CD4-positive, alpha-beta T cell treated with Interleukin-1 beta for 1 hour (primary cell): ENCODE measurements at places on chromosomes 3 and 15.

- no peak for DNase-seq
Observed at GRCh38 chr3:16547561-16548357, 34.3 kb upstream of the RFTN1 start.

GRCh38 chr15:38846346-38846745 is 281.7 kb upstream of the RASGRP1 start:
- no peak for DNase-seq

DNA sequence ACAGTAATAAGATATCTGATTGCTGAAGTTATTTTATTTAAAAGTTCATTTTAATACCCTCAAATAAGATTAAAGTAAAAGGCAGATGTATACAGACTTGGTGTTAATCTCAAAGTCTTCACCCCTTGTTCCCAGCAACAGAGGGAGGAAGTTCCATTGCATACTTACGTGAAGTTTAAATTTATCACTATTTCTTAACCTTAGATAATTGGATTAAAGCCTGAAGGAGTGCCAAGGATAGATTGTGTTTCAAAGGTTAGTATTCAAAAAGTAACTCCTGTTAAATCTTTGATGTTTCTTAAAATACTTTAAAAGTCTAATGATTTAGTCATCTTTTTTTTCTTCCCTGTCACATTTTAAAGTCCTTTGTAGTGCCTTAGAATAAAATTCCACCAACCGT is 39.3 kb downstream of the ATP1B3 start:
- no peak for DNase-seq

- DNase-seq = peak; percentile 98
Observed at GRCh38 chr3:131381445-131382291, at the start of gene NUDT16. TSS of gene NUDT16 (plus strand) at chr3:131381774. CDS start at chr3:131381805, 31 bp downstream.

DNA sequence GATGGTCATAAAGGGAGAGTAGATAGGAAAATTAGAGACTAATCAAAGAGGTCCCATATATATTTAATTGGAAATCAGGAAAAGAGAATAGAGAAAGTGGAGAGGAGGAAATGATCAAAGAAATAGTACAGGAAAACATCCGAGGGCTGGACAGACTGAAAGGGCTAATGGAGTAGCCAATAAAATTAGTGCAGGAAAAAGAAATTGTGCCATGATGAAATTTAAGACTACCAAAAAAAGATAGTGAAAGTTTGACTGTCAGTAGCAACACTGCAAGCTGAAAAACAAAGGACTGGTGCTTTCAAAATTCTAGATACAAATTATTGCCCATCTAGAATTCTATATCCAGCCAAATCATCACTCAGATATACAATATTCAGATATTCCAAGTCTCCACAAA is 36.3 kb downstream of the SLC27A2 start:
- DNase-seq = no peak

- no peak for DNase-seq
Observed at GRCh38 chr3:155739154-155739553, 5.7 kb downstream of the PLCH1 start.

GRCh38 chr3:140165781-140166180 is 230.8 kb downstream of the CLSTN2 start:
- no peak for DNase-seq

GRCh38 chr15:38049891-38050290 is 115.5 kb downstream of the TMCO5A start:
- no peak for DNase-seq

- DNase-seq = no peak
Observed at GRCh38 chr15:65245096-65245856, 34.0 kb upstream of the CILP start.

- DNase-seq = no peak
Observed at GRCh38 chr3:16142350-16143025, 32.0 kb upstream of the GALNT15 start.

DNA sequence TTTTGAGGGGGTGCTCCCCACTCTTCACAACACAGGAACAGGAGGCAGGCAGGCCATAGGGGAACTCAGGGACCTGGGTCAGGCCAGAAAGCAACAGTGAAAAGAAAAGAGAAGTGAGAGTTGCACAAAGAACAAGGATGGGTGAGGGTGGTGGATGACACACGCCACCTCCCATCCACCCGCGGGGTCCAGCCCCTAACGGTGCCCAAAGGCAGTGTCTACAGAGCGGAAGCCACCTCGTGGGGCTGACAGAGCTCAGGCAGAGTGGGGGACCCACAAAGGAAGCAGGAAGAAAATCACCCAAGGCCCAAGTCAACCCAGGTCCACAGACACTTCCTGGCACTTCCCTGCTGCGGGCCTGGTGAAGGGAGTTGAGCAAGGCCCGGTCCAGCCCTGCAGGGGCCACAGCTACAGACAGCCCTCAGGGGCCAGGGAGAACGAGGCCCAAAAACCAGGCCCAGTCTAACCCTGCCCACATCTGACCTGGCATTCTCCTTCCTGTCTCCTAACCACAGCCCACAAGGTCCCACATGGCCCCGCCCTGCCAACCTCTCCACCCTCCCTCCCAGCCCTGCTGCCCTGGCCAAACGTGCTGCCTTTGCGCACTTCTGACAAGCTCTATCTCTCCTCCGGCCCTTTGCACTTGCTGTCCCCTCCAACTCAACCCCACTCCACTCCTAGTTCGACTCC is 5.9 kb downstream of the NUP210 start:
- DNase-seq = peak; percentile 87

- no peak for DNase-seq
Observed at GRCh38 chr3:187848401-187848800, 103.1 kb upstream of the BCL6 start.

DNA sequence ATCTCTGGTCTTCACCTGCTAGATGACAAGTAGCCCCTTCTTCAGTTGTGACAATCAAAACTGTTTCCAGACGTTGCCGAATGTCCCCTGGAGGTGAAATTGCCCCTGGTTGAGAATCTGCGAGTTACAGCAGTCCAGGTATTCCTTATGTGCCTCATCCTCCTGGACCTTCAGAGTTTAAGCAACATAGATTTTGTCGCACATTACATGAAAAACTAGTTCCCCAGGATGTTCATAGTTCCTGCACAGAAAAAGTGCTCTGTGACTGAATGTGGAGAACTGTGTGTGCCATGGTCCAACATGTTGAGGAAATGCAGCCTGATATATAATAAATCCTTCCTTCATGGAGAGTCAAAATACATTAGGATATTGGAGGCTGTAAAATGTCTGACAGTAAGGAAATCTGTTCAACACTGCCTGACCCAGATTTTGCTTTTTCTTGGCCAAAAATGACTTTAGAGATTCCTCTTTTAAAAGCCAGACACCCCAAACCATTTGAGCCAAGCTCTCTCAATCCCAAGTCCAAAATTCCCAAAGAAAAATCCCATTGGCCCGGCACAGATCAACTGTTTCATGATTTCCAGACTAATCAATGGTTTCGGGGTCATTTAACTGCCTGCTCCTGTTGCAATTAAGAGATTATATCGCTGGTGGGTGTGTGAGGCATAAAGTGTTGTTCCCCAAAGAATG is 20.4 kb upstream of the SHC4 start:
- DNase-seq = no peak

DNA sequence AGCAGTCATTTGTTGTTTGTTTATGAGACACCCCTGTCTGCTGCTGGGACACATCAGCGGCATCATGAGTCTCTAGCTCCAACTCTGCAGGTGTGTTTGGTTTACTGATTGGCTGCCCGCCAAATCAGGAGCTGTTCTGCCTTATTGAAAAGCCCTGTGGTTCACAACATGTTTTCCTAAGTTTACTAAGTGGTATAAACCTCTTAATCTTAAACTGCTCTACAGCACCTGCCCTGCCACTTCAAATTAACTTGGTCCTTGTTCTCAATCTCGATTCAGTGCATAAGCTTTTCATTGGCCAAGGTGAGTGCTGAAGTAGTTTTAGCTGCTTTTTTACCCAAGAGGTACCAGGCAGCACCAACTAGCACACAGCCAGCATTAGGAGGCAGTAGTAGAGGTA is 77.8 kb upstream of the WDR72 start:
- DNase-seq = no peak

DNA sequence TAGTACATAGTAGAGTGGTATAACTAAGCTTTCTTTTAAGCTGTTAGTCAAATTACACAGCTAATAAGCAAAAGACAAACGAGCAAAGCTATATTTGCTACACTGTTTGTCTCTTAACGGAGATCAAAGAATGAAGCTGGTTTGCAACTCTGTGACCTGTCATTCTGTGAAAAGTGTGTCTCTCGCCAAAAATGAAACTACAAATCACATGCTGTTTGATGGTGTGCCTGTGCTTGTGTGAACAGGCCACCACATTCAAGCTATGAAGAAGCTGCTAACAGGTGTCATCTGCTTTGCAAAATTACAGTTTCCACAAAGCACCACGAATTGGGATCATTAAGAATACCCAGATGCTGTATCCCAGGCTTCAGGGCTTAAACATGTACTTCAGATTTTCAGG is 667.8 kb upstream of the NAALADL2 start:
- no peak for DNase-seq

DNA sequence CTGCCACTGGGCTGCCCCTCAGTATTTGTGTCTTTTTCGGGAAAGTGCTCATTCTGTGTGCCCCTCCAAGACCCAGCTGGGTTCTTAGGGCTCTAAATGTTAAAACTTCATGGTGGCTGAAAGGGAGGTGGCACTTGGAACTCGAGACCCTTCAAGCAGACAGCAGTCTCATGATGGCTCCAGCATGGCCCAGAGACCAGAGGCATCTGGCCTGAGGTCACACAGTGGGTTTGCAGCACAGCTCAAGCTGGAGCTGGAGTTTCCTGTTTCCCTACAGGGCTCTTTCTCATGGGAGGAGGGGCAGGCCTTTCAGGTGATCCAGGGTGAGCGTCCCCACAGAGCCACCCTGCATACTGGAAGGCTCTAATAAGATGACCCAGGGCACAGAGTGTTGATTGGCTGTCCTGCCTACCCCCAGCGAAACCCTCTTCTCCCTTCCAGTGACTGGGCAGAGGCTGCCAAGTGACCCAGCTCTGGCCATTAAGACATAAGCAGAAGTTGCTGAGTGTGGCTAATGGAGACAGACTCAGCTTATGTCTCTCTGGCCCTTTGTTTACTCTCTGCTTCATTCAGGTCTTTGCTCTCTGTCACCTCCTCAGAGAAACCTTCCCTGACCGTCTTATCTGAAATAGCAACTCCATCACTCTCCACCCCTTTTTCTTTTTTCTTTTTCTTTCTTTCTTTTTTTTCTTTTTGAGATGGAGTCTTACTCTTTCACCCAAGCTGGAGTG is 166.6 kb upstream of the SMAD3 start:
- no peak for DNase-seq

DNA sequence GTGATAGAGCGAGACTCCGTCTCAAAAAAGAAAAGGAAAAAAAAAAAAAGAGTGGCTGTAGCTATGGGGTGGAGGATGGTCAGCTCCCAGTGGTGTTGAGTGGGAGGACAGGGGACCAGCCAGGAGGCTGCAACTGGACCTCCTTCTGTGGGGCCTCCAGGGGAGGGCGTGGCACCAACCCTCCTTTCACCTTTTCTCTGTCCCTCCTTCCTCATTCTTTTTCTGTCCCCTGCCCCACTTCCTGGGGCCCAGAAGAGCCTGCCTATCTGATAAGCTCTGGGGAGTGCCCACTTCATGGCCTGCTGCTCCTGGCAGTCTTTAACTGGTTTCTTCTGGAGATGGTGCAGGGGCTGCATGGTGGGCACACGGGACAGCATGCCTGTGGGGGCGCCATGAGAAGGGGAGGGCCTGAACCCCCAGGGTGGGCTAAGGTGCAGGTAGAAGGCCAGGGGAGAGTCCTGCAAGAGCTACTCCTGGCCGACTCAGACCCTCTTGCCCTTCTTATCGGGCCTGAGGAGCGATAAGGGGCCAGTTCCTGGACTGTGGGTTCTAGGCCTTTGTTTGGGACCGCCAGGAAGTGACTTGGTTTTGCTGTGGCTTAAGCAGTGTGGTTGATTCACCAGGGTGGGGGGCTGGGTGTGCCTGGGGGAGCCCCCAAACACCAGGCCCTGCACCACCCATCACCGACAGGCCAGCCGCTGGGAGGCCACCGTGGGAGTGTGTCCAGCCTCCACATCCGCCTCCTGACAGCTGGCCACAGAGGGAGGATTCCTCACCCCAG is 49.4 kb upstream of the FLNB start:
- no peak for DNase-seq

- no peak for DNase-seq
Observed at GRCh38 chr3:181717549-181718171, 5.9 kb downstream of the SOX2 start.

DNA sequence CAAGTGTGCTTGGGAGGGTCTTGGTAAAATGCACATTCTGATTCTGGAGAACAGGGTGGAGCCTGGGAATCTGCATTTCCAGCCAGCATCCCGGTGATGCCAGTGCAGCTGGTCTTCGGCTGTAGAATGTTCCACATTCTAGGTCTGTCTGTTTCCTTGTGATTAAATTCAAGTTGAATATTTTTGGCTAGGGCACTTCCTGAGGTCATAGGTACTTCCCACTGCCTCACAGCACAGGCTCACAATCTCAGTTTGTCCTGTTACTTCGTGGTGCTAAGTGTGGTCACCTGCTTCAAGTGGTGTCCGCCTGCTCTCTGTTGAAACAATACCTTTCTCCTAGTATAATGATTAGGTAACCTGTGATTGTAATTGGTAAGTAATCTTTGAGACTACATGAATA is 40.1 kb downstream of the FLNB start:
- no peak for DNase-seq

DNA sequence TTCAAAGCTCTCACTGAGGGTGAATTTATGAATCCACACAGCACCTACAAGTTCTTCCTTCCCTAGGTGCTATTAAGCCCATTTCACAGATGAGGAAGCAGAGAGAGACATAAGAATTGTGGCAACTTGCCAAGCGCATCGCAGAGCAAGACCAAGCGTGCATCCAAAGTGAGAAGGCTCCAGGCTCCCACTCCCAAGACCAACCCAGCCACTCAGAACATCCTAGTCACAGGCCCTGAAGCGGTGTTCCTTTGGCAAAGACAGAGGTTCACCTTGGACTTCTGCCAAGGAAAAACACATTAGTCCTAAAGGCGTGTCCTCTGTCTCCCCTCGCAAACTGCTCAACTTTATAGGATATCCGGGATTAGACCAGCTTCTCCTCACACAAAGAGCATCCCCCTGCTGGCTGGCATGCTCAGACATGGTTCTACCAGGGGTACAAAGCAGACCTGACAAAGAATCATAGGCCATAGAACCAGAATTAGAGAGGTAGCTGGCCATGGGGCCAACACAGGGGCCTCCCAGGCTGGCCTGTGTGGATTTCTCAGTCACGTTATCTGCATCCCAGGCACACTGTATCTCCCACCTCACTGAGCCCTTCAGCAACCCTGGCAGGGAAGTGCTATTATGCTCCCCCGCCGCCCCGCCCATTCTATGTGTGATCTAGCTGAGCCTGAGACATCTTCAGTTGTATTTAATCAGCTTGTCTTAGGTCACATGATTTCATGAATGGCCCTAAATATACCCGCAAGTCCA is 160.2 kb downstream of the FOXP1 start:
- no peak for DNase-seq

DNA sequence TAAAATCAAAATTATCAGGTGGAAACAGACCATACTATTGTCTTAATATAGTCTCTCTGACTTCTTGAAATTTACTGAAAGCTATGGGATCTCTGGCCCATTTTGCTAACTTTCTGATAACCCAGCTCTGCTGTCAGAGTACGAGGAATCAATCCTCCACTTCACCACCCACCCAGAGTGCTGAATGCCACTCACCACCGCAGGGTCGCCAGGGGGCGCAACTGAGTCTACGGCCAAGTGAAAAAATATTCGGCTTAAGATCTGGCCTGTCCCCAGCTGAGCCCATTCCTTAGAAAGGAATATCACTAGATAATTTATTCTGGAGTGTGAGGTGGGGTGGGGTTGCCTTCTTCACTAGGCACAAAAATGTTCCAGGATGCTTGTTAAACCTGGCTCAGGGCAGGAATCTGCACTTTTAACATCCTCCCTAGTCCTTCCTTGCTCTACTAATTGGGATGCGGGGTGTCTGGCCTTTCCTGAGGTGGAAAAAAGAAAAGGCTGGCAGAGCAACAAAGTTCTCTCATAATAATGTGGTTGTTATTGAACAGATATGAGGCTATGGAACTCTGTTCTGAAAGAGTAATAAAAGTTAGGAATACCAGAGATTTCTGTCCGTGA is 520.6 kb downstream of the MFSD1 start:
- no peak for DNase-seq
